EH (cell line): ENCODE measurements at places on chromosomes 4 and X.

GRCh38 chrX:1407035-1407434 lies 15.1 kb upstream of the SLC25A6 start:
- no peak for DNase-seq

DNA sequence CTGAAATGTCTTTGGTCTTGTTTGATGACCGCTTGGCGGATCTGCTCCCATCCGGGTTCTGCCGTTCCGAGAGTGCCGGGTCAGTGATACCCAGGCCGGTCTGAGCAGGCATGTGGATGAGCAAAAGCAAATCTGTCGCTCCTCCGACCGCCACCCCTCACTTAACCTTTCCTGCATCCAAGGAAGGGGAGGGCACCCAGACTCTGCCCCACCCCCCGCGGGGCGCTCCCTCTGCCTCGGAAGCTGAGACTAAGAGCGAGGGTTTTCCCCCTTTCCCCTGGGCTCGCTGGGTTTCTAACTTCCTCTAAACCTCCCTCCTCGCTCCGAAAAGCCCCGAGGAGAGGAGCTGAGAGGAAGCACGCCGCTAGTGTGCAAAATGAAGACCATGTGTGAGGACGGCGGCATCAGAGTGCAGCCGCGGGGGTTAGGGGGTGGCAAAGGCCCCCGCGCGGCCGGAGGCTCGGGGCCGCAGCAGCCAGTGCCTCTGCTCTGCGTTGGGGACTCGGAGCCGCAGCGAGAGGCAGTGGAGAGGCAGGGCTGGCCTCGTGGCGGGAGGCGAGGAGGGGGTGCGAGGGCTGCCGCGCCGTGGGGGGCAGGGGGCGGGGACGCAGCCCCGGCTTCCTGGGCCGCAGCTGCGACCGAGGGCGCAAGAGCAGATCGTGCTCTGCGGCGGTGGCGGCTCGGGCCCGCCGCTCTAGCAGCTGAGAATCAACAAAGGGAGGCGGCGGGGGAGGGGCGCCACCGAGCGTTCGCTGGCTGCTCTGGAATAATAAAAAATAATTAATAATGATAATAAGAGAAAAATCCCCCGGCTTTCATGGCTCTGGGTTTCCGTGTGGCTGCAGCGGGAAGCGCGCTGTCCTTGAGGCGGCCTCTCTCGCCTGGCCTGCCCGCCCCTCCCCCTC lies 55.8 kb upstream of the BCOR start:
- DNase-seq, result peak; percentile 56

GRCh38 chr4:7016086-7016485 lies 27.1 kb upstream of the TADA2B start:
- no peak for DNase-seq

DNA sequence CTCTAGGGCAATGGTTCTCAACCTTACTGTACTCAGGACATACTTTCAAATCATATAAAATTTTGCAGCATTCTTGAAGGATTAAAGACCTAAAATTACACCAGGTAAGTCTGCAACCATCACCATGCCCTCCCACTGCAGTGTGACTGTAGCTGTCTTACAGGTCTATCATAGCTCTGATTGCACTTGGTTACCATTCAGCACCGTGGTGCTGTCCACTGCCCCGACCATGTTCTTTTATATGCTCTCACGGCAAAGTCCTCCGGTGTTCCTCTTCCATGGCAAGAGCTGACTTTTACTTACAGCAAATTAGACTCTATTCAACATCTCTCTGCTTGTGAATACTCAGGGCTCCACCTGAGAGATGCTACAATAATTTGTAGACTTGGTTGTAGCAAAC lies 11.5 kb downstream of the CRMP1 start:
- DNase-seq, result peak; percentile 14

- DNase-seq, result no peak
Observed at GRCh38 chrX:150196285-150196684, 166.8 kb upstream of the MAMLD1 start.

GRCh38 chr4:74065115-74065642 lies 26.7 kb upstream of the CXCL3 start:
- DNase-seq, result no peak

- no peak for DNase-seq
Observed at GRCh38 chr4:37584071-37584470, 102.1 kb downstream of the RELL1 start.

DNA sequence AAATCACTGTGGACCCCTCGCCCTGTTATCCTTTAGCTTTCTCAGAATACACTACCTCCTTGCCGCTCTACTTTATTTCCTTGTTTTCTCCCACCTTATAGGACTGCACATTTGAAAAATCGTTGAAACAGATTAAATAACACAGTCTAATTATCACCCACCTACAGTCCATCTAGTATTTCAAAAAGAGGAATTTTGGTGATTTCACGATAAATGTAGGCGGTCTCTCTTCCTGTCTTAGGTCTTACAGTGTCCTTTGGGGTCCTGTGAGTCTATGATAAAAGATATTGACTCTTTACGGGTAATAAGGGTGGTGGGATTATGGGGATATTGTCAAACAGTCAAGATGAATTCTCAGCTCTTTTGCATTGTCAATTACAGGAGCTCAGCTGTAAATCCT lies 2.4 kb upstream of the TBL1X start:
- DNase-seq, result no peak
